ENCODE measurements at places on chromosomes 13 and 19.

DNA sequence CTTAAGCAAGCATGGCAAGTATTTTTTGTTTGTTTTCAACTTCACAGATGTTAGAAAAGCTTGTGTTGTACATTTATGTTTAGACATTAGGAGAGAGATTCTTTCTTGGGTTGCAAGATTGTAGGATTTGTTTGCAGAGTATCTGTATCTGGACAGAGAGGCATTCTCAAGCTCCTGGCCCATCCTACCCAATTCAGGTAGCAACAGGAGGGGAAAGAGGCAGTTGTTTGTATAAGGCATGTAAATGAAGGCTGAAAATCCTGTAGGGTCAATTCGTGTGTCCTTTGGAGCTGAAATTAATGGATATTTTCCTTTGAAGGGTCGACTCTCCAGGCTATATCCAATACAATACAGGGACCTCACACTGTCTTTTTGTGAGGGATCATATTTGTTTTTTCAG lies 147.3 kb downstream of the KCNRG start:
- DNase-seq, result no peak

DNA sequence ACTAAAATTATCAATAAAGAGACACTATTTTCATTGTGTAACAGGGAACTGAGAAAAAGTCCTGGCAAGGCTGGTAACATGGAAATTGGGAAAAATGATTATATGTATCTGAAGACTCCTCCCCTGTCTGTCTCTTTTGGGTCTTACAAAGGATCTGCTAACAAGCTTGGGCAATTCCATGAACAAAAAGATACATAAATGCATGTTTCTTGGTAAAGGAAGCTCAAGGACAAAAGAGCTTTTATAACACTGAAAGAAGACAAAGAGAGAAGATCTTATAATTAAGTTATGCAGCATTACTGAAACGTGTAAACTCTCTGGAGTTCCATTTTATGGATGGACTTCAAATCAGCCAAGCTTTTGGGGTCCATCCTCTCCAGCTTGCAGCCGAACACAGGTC lies 29.2 kb downstream of the EFNB2 start:
- DNase-seq, result no peak

GRCh38 chr19:17325881-17326594 lies 8.6 kb downstream of the ANO8 start:
- no peak for DNase-seq

DNA sequence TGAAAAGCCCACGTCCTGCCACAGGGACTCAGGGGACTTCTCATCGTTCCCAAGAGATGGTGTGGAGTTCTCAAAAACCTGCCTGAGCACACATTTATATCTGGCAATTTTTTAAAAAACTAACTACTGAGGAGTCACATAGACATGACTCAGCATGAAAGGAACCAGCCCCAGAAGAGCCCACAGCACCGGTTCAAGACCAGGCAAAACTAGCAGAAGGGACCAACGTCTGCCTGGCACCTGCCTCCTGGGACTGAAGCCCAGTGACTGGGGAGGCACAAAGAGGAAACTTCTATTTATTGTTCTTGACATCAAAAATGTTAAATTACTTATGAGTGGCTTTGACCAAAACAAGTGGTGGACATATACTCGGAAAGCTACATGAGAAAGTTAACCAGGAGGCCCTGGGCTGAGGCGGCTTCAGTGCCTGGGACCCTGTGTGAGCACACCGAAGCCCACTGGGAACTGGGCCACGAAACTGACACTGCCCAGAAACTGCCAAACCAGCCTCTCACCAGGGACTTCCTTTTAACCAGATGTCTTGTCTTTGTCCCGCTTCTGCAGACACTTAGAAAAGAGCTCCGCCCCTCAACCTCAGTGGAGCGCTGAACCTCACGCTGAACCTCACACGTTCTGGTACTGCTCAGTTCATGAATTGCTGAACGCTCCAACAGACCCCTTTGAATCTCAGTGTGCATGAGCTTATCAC lies 25.7 kb downstream of the C13orf46 start:
- DNase-seq, result no peak

DNA sequence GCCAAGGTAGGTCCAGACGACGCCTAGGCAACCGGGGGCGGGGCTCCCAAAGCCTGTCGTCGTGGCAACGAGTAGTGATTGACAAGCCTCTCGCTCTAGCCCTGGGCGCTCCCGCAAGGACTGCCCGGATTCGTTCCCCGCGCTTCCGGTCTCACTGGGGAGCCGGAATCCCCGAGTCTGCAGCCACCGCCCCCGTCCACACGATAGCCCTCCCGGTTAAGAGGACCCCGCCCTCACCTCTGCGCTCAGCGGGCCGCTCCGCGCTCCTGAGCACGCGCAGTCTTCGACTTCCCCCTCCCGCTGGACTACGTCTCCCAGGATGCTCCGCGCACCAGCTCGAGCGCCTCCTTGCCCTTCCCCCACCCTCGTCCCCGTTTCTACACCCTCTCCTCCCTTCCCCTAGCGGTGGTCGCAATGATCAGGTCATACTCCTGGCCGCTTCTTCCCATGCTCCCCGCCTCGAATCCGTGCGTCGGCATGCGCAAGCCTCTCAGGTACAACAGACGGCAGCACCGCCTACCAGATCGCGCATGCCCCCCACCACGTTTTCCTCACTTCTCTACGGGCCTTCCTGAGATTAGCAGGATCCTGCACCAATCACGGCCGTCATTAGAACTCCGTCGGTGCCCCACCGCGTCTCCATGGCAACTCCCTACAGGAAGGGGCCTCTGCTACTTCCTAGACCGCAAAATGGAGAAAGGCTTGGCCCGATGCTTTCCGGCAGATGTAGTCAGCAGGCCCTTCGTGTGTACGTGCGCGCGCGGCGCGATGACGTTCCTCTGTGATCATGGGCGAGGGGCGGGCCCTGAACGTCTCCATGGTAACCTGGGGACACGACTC lies at the start of gene MZF1:
MZF1 (minus strand) TSS at position 518 of the 840 bp plus-strand sequence. CDS start 1,946 bp downstream, outside the sequence.
- DNase-seq, result peak; percentile 100

DNA sequence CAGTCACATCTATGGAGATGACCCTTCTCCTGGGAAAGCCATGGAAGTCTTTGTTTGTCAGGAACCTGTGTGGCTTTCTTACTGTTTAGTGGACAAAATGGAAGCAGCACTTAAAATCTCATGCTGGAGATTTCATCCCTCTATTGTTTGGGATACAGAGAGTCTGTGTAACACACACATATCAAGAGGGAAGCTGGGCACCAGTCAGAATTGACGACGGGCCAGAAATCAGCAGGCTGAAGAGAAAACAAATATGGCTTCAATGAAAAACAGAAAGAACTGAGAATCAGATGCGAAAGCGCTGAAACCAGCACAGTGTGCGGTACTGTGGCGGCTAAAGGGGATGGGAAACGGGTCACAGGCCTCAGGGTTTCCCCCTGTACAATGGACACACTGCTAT lies 72.2 kb upstream of the WASF3 start:
- DNase-seq, result no peak

Measured in pancreas (tissue), 10 donors.